CD4-positive, alpha-beta T cell treated with Interleukin-15 for 4 hours (primary cell): ENCODE measurements at places on chromosomes 13 and 19.

- no peak for DNase-seq
These were observed 4.1 kb downstream of the IGFL4 start for GRCh38 chr19:46036744-46037128.

DNA sequence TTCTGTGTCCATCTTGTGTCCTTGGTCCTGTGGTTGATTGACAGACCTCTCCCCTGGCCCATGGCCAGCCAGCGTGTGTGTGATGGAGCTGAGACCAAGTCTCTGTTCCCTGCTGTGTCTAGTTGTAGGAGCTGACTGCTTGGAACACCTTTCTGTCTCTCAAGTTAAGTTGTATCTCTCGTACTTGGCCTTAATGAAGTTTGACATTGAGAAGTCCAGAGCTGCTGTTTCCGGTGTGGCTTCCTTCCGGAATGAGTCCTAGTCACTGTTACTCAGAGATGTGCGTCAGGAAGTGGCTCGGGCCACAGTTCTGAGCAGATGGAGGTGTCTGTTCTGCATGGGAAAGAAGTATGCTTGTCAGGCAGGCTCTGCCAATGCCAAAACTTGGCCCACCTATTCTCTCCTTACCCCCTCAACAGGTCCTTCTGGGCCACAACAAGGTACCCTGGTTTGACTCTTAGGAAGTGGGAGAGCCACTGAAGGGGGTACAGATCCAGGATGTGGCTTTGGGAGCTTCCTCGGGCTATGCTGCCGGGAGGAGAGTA, 54.3 kb downstream of the GATAD2A start:
- DNase-seq, result peak; percentile 77

DNA sequence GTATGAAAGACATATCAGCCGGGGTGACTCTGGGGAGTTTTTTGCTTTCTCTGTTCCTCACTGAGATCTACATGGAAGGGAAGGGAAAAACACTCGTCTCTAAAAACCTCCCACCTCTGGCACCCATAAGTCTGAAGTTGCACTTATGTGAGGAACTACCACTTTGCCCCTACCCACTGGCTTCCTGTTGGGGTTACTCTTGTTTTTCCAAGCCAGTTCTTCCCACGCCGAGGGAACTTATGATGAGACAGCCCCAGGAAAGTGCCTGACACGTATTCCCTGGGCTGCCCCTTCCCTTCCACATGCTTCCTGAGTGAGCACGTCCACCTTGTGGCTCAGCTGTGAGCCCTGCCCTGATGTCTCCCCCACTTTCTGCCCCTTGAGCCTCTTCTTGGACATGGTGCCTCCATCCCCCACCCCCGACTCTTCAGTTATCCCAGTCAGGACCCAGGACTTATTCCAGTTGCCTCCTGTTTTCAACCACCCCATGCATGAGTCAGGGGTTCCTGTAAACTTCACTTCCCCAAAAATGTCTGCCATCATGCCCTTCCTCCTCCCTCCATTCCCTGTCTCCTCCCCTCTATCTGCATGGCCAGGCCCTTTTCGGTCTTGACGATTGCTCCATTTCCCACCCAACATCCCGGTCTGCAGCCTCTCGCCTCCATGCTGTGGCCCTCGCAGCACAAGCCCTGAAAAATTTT, 5.1 kb upstream of the SIGLEC7 start:
- DNase-seq, result no peak

GRCh38 chr13:75151081-75151643, 330.8 kb downstream of the TBC1D4 start:
- no peak for DNase-seq

DNA sequence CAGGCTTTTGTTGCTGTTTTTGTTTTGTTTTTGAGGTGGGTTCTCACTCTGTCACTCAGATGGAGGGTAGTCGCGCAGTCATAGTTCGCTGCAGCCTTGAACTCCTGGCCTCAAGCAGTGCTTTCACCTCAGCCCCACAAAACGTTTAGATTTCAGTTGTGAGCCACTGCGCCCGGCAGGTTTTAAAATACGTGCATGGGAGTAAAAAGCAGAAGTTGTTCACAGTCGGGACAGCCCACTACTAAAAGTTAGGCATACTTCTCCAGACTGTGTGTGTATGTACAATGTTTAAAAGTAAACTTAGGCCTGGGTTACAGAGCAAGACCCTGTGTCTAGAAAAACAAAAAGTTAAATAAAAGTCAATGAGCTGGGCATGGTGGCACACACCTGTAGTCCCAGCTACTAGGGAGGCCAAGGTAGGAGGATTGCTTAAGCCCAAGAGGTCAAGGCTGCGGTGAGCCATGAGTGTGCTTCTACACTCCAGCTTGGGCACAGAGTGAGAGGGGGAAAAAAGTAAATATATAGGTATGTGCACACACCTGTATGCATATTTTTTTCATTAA, 6.1 kb downstream of the SAFB start:
- DNase-seq, result no peak

DNA sequence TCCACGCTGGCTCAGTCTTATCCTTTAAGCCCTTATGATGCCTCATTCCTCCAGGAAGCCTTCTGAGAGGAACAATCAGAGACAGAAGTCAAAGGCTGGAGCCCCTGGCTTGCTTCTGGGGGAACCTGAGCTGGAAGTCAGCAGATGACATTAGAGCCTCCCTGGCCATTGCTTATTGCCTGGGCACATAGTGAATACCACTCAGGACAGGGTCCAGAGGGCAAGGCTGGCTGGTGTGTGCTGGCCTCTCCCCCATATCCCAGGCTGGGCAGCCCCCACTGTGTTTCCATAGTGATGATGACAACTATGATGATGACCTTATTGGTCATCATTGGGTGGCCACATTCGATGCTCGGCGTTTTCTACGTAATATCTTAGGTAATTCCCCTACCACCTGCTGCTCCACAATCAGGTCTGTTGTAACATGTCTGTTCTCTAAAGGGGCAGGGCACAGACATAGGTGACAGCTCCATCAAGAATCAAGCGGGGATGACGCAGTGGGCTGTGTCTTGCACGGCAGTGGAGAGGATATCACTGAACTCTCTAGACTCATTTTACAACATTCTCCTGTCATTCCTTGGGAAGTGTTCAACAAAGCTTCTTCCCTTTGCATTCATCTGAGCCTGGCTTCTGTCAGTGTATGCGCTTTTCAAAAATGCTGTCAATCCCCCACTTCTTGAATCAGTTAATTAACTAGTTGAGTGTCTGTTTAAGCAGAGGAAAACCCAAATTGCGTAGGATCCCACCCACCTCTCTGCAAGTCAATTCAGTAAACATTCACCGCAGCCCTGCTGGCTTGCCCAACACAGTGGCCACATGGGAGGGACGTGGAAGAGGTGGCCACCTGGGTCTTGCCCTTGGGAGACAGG, 89.4 kb upstream of the TSHZ3 start:
- no peak for DNase-seq

DNA sequence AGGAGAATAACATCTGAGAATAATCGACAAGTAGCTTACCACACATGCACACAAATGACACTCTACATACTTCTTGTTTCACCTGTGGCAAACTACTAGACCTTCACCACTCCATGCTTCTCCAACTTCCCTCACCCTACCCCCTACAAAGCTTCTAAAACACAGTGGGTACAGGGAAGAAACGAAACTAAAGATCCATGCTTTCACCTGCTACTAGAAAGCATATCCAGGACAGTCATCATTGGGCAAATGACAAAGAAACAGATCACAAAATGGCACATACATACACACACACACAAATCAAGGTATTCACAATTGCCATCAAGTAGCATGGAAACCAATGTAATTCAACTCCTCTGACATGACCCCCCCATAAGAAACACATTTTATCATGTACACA, 10.6 kb downstream of the BRD4 start:
- DNase-seq, result no peak

GRCh38 chr19:58227964-58228584, 640 bp upstream of the ZNF544 start:
- no peak for DNase-seq

DNA sequence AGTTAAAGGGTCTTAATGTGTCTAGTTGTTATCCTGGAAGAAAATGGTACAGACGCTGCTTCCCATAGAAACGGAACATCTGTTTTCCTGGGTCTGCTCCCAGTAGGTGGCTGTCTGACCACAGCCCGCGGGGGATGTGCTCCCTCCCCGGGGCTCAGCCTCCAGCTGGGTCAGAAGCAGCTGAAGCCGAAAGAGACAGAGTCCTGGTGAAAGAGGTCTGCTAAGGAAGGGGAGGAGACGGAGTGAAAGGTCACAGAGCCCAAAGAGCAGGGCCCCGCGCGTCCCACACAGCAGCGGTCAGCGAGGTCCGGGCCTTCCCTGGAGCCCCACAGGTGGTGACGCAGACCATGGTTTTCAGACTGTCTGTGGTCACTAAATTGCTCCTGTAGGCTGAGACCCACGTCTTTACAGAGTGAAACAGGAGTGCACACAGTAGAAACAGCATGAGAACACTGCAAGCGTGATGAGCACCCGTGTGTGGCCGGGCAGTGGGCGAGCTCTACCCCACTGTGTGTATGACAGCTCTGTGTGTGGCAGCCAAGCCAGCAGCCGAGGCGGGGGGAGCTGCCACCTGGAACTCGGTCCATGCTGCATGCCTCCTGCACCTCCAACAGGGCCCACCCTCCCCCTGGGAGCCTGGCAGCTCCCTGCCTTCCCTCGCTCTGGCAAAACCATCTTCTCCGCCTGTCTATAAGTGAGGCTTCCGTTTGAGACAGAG, 52.0 kb upstream of the C13orf46 start:
- DNase-seq, result no peak

GRCh38 chr13:107824635-107825034, 390.7 kb downstream of the LIG4 start:
- DNase-seq, result no peak

- no peak for DNase-seq
These were observed 109.6 kb downstream of the VWA8 start for GRCh38 chr13:41851351-41851750.

GRCh38 chr19:18433015-18433691, 4.8 kb downstream of the ISYNA1 start:
- no peak for DNase-seq

DNA sequence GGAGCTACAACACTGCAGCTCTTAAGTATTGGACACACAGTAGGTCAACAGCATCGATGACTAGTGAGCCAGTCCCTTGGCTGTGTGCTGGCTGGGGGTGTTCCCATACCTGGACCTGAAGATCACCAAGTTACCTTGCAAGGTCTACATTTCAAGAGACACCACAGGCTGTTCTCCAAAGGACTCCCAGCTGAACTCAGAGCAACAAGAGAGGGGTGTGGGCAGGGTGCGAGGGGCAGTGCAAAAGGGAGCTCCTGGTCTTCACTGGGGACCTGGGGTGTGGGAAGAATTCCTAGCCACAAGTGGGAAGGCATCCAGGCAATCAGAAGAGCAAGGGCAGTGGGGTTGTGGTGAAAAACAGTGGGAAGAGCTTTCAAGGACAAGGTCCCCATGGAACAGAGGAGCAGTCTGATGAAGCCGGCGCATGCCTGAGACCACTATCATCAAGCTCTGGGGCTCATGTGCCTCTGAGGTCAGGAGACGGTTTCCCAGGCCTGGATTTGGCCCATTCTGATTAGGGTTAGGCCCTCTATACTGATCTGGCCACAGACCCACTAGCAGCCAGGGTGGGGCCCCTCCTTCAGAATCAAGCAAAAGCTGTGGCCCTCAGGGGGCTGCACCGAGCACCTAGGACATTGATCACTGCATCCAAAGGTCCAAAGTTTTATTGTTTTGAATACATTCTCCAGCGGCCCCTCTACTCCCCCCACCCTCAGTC, 4.7 kb upstream of the GSK3A start:
- DNase-seq, result no peak

DNA sequence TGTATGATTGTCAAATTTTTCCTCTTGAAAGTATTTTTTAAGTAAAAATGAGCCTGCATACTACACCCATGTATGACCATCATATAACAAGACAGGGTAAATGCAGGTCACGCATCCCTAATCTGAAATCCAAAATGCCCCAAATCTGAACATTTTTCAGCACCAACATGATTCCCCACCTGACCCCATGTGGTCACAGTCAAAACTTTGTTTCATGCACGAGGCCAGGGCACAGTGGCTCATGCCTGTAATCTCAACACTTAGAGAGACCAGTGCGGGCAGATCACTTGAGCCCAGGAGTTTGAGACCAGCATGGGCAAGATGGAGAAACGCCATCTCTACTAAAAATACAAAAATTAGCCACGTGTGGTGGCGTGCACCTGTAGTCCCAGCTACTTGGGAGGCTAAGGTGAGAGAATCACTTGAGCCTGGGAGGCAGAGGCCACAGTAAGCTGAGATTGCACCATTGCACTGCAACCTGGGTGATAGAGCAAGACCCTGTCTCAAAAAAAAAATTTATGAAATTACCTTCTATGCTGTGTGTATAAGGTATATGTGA, 63.7 kb upstream of the NPAS1 start:
- DNase-seq, result no peak

GRCh38 chr13:30125422-30126073, 181.8 kb downstream of the KATNAL1 start:
- DNase-seq, result no peak

GRCh38 chr13:35210261-35210660, 266.2 kb downstream of the MAB21L1 start:
- DNase-seq, result no peak

DNA sequence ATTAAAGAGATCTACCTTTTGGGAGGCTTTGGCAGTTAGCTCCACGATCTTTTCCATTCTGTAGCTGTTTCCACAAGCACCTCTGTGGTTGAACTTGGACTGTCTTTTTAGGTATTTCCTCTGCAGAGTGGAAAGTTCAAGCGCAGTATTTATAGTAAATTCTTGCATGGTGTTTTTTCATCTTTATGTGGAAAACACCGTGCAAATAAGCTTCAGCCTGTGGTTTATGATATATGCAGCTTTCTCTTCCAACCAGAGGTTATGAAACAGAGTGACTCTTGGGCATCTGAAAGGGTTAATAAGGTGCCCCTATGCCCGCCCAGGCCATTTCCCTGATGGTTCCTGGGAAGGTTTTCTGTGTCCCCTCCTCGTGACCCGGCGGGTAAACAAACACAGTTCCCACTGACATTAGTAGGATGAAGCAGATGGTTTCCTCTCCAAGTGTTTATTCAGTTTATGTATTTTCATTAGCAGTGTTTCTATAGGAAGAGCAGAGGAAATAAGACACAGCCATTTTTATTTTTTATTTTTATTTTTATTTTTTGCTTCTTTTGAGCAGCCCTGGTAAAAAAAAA, 39.7 kb upstream of the RNF113B start:
- no peak for DNase-seq

- no peak for DNase-seq
These were observed 420.5 kb upstream of the KLF12 start for GRCh38 chr13:74554569-74555275.

GRCh38 chr19:33701565-33701964, 79.8 kb downstream of the CHST8 start:
- DNase-seq, result no peak

DNA sequence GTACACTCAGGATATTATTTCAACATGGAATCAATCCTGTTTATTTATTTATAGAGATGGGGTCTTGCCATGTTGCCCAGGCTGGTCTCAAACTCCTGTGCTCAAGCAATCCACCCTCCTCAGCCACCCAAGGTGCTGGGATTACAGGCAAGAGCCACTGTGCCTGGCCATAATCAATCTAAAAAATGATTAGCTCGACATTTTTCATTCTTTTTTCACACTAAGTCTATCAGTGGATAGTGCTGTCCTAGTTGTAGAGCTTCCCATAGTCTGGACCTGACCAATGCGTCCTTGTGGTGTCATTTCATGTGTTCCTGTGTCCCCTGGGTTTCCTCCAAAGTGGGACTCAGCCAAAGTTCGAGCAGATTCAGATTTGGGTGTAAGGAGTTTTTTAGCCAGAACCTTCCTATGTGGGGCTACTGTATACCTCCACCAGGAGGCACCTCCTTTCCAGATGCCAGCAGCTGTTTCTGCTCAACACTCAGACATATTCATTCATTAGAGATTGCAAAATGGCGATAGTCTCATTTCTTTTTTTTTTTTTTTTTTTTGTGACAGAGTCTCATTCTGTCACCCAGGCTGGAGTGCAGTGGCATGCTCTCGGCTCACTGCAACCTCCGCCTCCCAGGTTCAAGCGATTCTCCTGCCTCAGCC, 61.1 kb downstream of the MAP4K1 start:
- DNase-seq, result no peak
